Lung (tissue), 17 donors: ENCODE measurements at places on chromosomes 1 and 21.

DNA sequence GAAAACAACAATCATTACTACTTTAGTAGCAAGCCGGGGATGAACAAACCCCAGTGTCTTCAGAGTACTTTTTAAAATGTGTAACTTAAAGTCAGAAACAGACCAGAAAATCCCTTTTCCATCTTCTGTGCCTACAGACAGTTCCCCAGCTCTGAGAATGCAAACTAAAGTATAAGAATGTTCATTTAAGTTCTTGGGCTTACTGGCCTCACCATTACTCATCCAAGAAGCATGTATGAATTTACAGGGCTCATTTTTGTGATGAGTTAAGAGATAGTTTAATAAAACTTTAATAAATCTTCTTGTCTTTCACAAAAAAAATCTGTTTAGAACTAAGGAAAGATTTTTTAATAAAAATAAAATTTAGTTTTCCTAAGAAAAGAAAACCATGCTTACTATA is 4.6 kb downstream of the LPGAT1 start:
- no peak for DNase-seq

- no peak for DNase-seq
Measured at GRCh38 chr1:50982611-50983010, 12.6 kb downstream of the CDKN2C start.

DNA sequence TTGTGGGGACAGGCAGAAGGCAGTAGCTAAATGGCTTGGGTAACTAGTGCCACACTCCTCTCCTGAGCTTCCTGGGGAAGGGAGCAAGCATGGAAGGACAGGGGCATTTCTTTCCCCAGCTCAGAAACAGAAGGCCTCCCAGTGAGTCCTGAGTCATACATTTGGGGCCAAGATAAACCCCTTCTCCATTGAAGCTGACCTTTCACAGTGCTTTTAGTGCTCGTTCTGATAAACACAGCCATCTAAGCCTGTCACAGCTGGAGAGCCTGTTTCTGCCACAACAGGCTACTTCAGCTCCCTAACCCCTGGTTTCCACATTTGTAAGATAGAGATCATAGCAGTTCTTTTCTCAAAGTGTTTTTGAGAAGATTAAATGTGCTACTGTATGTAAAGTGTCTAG is 374.0 kb downstream of the LMX1A start:
- no peak for DNase-seq

DNA sequence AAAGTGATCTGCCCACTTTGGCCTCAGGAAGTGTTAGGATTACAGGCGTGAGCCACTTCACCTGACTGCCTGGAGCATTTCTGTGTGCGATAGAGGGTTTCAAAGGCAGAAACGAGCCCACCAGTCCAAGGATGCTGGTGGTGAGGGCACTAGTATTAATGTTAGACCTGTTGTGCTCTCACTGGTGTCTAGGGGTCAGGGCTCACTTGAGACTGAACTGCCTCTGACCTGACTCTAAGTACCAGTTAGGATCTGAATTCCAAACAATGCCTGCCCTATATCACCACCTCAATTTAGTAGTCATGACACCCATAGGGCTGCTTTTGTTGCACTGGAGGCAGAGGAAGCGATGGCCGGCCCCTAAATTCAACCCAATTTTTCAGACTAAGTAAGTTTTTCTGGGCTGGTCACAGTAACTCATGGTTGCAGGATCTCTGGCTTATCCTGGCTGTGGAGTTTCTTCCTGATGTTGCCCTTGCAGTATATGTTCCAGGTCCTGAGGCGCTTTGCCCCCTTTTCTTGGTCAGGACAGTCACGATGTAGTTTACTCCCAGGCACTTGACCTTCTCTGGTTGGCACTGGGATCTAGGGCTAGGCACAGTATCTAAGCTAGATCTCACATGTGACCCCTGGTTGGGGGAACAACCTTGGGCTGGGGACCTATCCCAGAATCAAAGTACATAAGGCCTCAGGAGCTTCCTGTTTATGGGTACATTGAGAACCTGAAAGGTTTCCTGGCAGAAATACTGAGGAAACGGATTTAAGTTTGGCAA is 4.5 kb downstream of the CCDC17 start:
- no peak for DNase-seq

DNA sequence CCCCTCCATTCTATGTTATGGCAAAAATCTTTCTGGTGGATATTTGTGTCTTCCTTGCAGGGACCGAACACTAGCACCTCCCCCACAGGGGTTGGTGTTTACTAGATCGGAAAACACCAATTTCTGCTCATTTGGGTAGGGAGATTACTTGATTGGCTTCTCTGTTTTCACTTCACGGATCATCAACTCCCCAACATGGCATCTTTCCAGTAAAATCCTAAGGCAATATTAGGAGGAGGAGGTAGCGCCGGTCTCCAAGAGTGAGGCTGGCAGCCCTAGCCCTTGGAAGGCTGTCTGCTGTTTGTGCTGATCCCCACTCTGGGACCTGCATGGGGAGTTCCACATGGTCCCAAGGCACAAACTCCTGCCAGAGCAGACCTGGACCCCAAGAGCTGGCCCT is 12.2 kb downstream of the VASH2 start:
- DNase-seq, result no peak

GRCh38 chr1:220045356-220046051 is 801 bp downstream of the EPRS1 start:
- no peak for DNase-seq
